Activated T-helper 17 cell treated with anti-CD3 and anti-CD28 coated beads, Interleukin-2, amount 50 U/mL, for 72 hours (primary cell): ENCODE measurements at places on chromosomes 4 and X. TPM values are rescaled to one million over a fixed set of nuclear protein-coding genes. Genes with fewer than 3 reads are reported as not detected.

The CAPN6 gene
- not detected for total RNA-seq

DNA sequence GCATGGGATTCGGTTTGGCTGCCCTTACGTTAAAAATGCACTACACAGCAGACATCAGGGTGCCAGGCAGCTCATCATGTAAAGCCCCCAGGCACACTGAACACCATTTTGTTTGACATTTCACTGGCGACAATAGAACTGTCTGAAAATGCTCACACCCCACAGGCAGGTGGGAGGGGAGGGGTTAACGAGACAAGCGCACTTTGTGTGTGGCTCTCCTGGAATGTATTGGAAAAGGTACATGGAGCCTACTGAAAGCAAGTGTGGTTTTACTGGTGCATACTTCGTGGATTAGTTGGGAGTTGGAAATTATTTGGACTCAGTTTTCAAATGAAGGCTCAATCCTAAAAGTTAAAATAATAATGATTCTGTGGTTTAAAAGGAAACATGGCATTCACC is 31.6 kb upstream of the PPARGC1A start:
- ATAC-seq = no peak

GRCh38 chr4:55608591-55608990 is 16.5 kb upstream of the PDCL2 start:
- no peak for ATAC-seq

The DGKK gene
- total RNA-seq = not detected

The MAGED4 gene
- 0.37 TPM for total RNA-seq

GRCh38 chr4:131382839-131383238 is 1766.3 kb upstream of the PCDH10 start:
- ATAC-seq = no peak

- peak; percentile 92 for ATAC-seq
Observed at GRCh38 chrX:56268888-56269287, 36.7 kb downstream of the KLF8 start.
